ENCODE measurements at places on chromosomes 12 and 14. TPM values are rescaled to one million over a fixed set of nuclear protein-coding genes. Genes with fewer than 3 reads are reported as not detected.

DNA sequence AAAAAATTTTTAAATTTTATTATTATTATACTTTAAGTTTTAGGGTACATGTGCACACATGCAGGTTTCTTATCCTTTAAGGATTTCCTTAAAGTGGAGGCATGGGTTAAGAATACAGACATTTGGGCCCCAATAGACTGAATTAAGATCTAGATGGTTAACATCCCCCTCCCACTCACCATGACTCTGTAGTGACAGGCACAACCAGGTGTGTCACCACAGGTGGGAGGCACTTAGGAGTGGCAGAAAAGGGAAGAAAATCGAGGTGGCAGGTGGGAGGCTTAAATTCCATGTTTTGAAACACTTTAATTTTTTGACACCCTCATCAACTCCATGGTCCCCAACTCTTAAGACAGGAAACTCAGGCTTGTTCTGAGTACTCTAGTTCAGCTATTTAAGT lies 37.6 kb upstream of the GRIP1 start:
- DNase-seq, result no peak

REC8 gene
- 25.7 TPM for total RNA-seq

GRCh38 chr12:130775953-130776856 lies 60.1 kb upstream of the RIMBP2 start:
- DNase-seq, result peak; percentile 85

LHX5 gene
- not detected for total RNA-seq
